ENCODE measurements at places on chromosomes 2 and 18.

GRCh38 chr2:113985554-113986397, 95.9 kb downstream of the ACTR3 start:
- no peak for DNase-seq

- DNase-seq = no peak
These were observed 71.3 kb upstream of the PID1 start for GRCh38 chr2:229342376-229342775.

DNA sequence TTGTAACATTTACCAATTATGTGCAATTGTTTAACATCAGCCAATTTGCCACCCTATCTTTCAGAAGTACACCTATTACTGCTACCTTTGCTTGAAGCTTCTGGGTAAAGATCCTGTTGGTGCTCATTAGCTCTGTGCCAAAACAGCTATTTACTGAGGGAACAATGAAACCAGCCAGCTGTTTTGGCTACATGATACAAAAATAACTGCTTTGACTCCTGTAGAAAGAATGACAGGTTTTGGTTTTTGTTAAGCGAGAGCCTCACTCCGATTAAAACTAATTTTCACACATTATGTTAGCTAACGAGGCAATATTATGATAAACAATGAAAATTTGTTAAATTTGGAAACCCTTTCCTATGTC, 907.0 kb downstream of the EPHA4 start:
- DNase-seq = no peak

DNA sequence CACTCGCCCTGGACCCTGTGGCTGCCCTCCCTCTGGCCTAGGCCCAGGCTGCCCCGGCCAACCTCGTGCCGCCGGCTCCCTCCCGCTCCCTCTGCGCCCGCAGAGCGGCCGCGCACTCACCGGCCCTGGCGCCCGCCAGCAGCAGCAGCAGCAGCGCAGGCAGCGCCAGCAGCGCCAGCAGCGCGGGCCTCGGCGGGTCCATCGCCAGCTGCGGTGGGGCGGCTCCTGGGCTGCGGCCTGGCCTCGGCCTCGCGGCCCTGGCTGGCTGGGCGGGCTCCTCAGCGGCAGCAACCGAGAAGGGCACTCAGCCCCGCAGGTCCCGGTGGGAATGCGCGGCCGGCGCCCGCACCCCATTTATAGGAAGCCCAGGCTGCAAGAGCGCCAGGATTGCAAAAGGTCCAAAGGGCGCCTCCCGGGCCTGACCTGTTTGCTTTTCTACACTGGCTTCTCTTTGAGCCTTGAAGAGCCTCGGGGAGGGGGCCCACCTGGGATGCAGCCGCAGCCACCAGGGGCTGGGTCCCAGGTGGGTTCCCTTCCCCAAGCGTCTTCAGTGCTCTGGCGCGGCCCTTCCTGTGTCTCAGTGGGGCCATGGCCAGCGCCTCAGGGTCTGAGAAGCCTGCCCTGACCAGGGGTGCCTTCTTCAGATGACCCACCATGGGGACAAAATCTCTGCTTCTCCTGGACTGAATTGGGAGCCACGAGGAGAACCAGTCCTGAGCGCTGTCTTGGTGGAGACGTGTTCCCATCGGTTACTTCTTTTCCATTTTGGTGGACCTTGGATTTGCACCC, at the start of gene APOB:
Gene APOB (minus strand): TSS at position 330 of the 789 bp plus-strand sequence. CDS start 128 bp downstream, at position 202.
- no peak for DNase-seq

- DNase-seq = no peak
These were observed 161.3 kb downstream of the HNMT start for GRCh38 chr2:138125306-138126288.

- no peak for DNase-seq
These were observed 55.3 kb upstream of the LAPTM4A start for GRCh38 chr2:20106746-20107145.

GRCh38 chr2:12856934-12857601, 140.3 kb downstream of the TRIB2 start:
- no peak for DNase-seq

- no peak for DNase-seq
These were observed 83.7 kb downstream of the BCL11A start for GRCh38 chr2:60469536-60470317.

GRCh38 chr2:27171351-27171848, 22.6 kb downstream of the TCF23 start:
- no peak for DNase-seq

DNA sequence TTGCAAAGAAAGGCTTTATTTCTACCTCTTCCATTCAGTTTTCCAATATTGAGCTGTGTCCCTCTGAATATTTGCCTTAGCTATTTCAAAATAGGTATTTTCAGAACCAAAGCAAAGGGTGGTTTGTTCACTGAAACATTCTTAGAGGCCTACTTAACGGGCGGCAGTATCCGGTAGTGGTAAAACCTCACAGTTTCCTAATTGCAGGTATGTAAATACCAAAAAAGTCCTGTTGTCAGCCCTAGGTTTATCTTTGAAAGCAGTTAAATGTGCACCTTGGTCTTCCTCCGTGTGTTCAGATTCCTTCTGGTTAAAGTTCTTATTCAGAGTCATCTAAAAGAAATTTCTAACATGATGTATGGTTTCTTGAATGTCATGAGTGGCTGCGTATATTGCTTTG, 38.9 kb downstream of the CCNT2 start:
- no peak for DNase-seq

GRCh38 chr2:5766056-5766455, 73.9 kb downstream of the SOX11 start:
- no peak for DNase-seq

DNA sequence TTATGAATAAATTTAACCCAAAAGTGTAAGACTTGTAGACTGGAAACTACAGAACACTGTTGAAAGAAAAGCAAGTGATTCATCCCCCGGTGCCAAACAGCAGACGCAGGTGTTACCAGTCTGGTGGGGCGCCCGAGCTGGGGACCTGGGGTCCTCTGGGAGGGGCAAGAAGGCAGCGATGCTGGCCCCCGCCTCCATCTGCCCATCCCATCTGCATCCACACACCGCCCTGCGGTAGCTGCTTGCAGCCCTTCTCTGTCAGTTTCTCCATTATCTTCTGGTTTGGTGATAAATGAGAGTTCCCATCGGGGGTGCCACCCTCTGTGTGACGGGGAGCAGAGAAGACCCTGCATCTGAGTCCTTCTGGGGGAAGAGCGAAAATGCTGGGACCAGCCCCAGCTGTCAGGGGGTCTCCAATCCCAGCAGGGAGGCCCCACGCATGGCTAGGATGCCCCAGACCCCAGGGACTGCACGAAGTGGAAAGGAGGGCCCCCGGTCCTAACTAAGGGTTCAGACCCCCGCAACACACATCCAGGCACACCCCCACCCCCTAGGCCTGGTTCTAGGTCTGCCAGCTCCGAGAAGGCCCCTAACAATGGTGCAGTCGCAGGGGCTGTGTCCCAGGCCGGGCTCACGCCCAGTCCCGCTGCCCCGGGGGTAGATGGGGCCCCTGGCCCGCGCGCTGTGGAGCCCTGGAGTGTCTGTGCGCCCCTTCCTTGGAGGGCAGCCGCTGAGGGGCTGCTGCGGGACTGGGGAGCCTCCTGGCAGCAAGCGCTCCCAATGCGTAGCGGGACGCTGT, 686 bp upstream of the RGPD8 start:
- no peak for DNase-seq

DNA sequence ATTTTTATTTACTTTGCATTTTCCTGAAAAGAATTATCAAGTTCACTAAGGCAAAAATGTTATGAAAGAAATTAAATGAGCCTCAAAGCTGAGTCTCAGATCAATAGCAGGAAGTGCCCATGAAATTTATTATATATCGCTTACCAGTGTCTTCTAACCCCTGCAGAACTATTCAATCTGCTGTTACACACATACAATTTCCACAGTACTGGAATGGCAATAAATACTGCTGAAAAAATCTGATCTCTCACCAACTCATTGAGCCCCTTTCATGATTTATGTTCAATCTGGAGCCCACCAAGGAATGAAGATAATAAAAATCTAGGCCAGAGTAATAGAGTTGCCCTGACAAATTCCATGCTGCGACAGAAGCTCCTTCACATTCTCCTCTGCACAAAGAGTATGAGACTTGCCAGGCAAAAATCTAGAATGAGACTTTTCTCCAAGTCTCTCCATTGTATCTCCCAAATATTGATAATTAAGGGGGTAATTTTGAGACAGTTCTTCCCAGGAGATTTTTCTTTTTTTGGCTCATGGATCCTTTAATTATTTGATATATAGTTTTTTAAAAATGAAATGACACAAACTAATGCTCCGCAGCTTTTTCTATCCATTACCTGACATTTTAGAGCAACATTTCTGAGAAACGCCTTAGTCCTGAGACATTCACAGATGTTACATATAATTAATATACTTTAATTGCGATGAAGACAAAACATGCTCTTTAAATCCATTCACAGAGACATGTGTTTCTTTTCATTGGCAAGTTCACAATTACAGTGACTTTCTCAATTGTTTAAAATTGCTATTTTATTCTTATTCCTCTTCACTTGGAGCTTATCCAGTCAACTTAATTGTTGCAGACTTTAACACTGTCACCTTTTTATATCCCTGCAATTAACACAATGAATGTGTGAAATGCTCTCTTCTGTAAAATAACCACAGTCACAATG, 1020.4 kb downstream of the CBLN2 start:
- no peak for DNase-seq
